ENCODE measurements at places on chromosomes 12 and 14.

DNA sequence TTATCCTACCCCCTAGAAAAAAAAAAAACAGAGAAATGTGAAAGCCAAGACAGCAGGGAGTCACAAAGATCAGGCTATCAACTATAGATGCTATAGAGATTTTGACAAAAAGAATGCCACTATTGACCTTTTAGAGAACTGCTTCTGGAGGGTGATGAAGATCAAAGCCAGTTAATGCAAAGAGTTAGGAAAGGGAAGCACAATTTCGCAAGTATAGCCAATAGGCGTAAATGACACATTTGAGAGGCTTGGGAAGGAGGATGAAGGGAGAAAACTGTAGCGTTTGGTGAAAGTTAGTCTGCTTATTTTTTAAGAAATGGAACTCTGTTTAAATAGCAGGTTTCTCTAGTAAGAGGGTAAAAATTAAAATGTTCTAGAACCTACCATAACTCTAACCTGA lies 190.7 kb downstream of the DUSP6 start:
- DNase-seq: no peak

GRCh38 chr14:91569301-91569700 lies 59.2 kb upstream of the PPP4R3A start:
- no peak for DNase-seq

GRCh38 chr12:4011597-4011996 lies 138.4 kb upstream of the PARP11 start:
- no peak for DNase-seq

- no peak for DNase-seq
These were observed 235.7 kb downstream of the TTC8 start for GRCh38 chr14:89060191-89060590.

DNA sequence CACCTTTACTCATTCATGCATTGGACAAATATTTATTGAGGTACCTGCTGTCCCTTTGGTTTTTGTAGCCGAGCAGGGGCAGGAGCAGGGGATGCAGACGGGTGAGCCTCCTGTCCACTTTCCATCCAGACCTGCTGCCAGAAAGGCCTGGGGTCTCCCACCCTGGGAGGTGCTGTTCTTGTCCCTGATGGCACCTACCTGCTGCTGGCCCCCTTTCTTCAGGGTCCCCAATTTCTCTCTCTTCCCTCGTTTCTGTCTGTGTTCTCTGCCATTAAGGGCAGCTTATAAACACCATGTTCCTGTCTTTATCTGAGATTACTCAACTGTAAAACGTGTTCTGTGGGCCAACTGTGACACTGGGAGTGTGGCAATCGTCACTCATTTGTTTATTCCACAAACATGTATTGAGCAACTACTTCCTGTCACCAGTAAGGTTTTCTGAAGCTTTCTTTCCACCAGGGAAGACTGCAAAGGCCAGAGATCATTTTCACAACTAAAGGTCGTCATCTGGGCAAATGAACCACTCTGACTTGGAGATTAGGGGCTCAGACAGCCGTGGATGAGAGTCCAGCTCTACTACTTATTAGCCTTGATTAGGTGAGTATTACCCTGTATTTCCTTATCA lies at the start of gene HAL:
TSS of gene HAL (minus strand) at position 311 of the 625 bp plus-strand sequence. CDS start 434 bp downstream, outside the sequence.
- no peak for DNase-seq

GRCh38 chr14:55589171-55589570 lies 9.2 kb downstream of the KTN1 start:
- DNase-seq: no peak

- no peak for DNase-seq
These were observed 1.1 kb downstream of the JAG2 start for GRCh38 chr14:105167303-105168092.

GRCh38 chr12:56637621-56638020 lies 7.5 kb upstream of the BAZ2A start:
- no peak for DNase-seq

DNA sequence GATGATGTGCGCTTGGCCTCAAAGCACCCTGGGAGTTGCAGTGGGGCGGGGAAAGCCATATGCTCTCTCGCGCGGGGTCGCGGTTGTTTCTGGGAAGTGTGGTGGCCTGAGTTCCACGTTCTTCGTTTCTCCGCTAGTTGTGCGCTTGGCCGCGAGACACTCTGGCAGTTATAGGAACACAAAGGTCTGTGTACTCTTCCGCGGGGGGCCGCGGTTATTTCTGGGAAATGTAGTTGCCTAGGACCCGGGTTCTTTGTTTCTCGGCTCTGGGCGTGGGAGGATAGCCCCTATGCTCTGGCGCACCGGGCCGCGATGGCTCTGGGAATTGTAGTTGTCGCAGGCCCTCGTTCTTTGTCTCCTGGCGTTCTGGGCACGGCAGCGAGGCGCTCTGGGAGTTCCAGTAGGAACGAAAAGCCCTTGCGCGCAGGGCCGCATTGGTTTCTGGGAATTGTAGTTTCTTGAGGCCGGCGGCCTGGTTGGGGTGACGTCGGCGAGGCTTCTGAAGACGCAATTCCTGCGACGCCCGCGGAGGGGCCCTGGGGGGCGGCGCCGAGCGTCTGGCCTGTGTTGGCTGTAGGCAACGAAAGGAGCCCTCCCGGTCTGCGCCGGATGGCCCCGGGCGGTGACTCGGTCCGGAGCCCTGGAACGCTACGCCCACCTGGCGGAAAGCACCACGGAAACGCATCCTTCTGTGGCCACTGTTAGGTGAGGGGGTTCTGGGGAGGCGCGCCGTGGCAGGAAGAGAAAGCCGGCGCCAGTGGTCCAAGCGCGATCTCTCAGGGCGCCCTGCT lies at the start of gene ZNF140:
TSS of gene ZNF140 (plus strand) at position 556 of the 791 bp plus-strand sequence. CDS start 398 bp downstream, outside the sequence.
- peak; percentile 97 for DNase-seq

GRCh38 chr14:90287791-90288190 lies 31.4 kb downstream of the PSMC1 start:
- no peak for DNase-seq

DNA sequence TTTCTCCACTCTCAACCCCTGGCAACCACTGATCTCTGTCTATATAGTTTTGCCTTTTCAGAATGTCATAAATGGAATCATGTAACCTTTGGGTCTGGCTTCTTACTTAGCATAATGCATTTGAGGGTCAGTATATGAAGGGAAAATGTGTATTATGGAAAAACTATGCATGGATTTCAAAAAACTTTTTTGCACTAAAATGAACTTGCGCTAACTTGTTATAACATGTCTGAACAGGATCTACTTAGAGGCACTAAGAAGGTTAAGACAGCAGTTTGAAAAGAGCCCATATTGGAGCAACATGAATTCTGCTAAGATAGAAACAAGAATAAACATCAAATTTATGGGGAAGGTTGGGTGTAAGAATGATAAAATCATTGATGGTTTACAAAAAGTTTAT lies 29.1 kb downstream of the SLC39A9 start:
- no peak for DNase-seq

GRCh38 chr14:72549854-72550253 lies 344.0 kb downstream of the DPF3 start:
- no peak for DNase-seq

DNA sequence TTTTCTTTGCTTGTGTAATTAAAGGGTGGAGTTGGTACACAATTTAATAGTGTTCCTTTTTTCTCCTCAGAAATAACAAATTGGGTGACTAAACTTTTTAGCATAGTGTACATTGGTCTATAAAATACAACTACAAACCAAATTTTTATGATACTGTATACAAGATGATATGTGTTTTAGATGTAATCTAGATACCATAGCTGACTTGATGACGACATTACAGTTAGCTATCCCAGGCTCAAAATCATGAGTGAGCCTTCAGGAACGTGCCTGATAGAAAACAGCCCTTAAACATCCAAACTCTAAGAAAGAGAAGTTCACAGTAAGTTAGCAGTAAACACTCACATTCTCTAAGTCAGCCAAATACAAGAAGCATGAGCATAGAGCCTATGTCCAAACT lies 99.0 kb upstream of the SSTR1 start:
- DNase-seq: no peak

DNA sequence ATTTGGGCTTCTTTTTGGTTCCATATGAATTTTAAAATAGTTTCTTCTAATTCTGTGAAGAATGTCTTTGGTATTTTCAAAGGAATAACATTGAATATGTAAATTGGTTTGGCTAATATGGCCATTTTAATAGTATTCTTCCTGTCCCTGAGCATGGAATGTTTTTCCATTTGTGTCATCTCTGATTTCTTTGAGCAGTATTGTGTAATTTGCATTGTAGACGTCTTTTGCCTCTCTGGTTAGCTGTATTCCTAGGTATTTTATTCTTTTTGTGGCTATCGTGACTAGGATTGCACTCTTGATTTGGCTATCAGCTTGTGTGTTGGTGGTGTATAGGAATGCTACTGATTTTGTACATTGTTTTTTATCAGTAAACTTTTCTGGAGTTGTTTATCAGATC lies 601.9 kb downstream of the SNAPC1 start:
- no peak for DNase-seq

GRCh38 chr14:21498540-21499526 lies 12.3 kb downstream of the METTL3 start:
- DNase-seq: no peak

DNA sequence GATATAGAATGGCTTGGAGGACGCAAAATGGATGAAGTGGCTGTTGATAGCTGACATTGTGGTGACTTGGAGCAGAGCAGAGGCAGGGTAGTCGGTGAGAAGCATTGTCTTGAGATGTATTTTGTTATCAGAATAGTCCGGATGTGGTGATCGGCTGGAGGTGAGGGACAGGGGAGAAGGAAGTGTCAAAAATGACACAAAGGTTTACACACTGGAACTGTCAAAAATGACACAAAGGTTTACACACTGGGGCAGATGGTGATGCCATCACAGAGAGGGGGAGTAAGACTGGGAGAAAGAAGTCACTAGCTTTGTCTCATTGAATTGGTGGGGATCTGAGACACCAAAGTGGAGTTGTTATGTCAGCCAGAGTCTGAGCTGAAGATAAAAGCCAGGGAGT lies 30.1 kb downstream of the CDKL1 start:
- no peak for DNase-seq

DNA sequence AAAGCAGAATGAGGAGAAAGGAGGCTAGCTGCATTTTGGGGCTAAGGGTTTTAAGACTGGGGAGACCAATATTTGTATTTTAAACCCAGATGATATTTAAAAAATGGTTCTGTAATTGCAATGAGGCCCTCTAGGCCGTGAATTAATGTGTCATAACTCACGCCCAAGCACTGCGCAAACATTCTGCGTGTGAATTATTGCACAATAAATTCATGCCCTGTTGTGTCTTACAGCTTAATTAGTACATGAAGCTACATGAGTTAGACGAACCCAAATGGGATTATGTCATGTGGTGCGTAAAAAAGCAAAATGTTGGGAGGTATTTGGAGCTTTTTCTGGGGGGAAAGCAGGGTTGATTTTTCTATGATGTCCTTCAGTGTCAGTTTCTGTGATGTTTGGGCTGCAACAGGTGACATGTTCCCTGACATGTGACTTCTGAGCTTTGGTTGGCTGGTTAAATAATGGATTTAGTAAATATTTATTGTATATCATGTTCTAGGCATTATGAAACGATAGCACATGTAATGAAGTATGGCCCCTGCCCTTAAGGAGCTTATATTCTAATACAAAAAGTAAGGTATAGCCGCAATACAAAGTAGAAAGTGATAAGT lies 30.4 kb upstream of the CISTR start:
- DNase-seq: no peak

GRCh38 chr14:94465042-94465441 lies 11.0 kb downstream of the SERPINA9 start:
- no peak for DNase-seq

DNA sequence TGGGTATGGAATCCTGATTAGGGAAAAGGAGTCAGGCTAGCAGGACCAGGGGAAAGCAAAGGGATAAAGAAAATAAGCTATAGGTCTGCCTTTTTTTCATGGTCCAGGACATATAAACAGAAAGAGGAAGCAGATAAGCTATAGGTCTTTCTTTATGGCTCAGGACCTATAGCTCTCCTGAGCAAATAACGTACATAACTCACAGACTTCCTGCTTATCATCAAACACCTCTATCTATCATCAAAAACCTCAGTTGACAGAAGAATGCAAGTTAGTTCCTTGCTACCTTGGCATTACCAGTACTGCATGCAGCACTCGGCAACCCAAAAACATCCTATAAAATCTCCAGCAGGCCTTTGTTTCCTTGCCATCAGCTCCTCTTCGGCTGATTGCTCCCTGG lies 238.7 kb upstream of the OR4E1 start:
- no peak for DNase-seq

Data from activated CD8-positive, alpha-beta memory T cell treated with anti-CD3 and anti-CD28 coated beads, Interleukin-2, amount 10 ng/mL, durations not matched to agents 7 days and 5 days (primary cell).